ENCODE measurements at places on chromosomes 1 and 21.

GRCh38 chr1:10020086-10020485 is 12.7 kb upstream of the UBE4B start:
- DNase-seq: no peak

GRCh38 chr1:162914601-162915000 is 53.6 kb upstream of the CCDC190 start:
- DNase-seq: no peak

GRCh38 chr1:173410794-173411236 is 66.3 kb upstream of the PRDX6 start:
- DNase-seq: no peak

DNA sequence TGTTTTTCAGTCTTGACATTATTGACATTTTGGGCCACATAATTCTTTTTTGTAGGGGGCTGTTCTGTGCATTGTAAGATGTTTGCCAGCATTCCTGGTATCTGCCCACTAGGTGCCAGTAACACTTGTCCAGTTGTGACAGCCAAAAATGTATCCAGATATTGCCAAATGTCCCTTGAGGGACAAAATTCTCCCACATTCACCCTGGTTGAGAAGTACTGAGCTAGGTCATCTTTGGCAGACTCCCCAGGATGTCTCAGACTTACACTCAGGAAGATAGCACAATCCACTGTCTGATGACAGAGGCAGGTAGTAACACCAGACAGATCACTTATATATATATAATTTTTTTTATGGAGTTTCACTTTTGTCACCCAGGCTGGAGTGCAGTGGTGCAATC is 5.9 kb downstream of the CD48 start:
- no peak for DNase-seq

- DNase-seq: no peak
These were observed 3.5 kb upstream of the UTS2 start for GRCh38 chr1:7856345-7856744.

DNA sequence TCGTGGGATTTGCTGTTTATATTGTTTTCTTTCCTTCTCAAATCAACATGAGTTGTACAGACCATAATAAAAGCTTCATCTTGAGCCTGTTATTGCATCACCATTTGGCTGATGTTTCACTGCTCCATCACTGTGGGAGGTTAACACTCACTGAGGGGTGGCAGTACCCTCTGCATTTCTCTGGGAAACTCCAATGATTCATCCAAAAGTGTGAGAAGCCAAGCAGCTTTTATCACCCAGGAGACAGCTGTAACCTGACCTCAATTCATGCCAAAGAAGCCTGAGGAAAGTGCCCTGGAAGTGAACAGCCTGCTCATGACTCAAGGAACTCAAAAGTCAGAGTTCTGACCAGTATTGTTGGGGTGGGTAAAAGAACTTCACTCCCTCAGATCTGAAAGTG is 84.1 kb downstream of the GPR88 start:
- DNase-seq: peak; percentile 93

- no peak for DNase-seq
These were observed 20.3 kb upstream of the PRDM2 start for GRCh38 chr1:13679651-13680050.

DNA sequence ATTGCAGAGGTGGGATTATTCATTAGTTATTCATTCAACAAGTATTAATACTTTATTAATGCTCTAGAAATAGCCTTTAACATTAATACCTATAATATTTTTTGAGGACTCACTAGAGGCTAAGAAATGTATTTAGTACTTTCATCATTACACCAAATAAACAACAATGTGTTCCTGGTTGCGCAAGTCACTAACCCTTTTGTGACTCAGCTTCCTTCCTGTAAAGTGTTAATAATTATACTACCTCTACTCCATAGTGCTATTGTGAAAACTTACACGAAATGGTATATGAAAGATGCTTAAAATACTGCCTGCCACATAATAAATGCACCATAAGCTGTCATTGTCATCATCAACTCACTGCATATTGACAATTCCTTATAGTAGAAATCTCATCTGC is 431.0 kb downstream of the DPYD start:
- DNase-seq: peak; percentile 46

- peak; percentile 80 for DNase-seq
These were observed 186.9 kb upstream of the ADGRL4 start for GRCh38 chr1:79193211-79194079.

- no peak for DNase-seq
These were observed 5.8 kb downstream of the KIAA1614 start for GRCh38 chr1:180918519-180918918.

DNA sequence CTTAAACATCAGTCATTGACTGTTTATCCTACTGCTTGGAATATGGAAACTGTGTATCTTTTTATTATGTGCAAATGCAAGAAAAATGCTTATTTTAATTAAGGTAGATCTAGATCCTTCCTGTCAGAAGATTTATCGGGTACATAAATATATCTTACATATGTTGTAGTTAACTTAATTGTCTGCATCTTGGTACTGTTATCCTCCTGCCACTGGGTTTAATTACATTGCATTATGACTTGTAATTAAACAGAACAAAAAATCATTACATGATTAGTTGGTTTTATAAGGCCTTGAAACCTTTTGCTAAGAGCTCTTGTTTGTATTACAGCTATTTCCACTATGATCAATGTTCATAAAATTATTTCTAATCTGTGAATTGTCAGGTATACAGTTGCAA is 211.2 kb downstream of the PTGER3 start:
- DNase-seq: no peak

GRCh38 chr1:7526867-7527732 is 244.0 kb upstream of the VAMP3 start:
- no peak for DNase-seq

DNA sequence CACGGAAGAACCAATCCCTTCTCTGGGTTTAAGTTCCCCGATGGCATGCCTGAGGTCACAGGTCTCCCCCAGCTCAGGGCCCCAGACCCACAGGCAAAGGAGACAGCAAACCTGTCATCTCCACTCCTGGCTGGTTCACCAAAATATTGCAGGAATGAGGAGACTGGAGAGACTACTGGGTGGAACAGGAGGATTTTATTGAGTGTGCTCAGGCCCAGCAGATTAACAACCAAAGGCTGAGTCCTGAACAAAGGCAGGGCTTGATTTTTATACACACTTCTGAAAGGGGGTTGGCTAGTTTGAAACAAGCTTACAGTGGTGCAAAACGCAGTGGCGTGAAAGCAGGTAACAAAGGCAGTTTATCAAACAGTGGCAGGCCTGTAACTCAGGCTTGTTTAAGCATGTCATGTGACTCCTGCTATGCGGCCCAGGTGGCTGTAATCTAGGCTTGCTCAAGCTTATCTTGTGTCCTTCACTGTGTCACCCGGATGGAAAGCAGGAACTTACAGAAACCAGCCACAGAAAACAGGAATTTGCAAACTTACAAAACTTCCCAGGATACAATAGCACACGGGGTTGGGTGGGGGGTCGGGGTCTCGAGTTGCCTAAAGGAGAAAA is 27.4 kb upstream of the KCNJ15 start:
- no peak for DNase-seq

- DNase-seq: no peak
These were observed 18.1 kb upstream of the COL18A1 start for GRCh38 chr21:45386728-45387371.

GRCh38 chr1:221810406-221810805 is 68.5 kb upstream of the DUSP10 start:
- no peak for DNase-seq

DNA sequence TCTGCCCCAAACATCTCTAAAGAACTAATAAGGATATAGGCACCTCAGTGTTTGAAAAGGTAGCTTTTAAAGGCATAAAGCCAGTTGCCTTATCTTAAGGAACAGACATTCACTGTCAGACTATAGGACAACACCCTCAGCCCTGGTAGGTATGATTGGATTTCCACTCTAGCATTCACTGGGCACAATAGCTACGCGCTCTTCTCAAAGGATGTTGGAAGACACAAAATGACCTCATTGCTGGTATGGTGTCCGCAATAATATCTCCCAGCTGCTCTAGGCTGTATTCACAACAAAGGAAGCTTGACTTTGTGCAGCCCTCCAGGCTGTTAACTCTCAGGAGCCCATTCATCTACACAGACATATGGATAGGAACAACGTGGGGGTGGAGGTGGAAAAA is 119.4 kb upstream of the CXADR start:
- DNase-seq: no peak

- no peak for DNase-seq
These were observed 83.9 kb downstream of the DYRK1A start for GRCh38 chr21:37450445-37450941.

DNA sequence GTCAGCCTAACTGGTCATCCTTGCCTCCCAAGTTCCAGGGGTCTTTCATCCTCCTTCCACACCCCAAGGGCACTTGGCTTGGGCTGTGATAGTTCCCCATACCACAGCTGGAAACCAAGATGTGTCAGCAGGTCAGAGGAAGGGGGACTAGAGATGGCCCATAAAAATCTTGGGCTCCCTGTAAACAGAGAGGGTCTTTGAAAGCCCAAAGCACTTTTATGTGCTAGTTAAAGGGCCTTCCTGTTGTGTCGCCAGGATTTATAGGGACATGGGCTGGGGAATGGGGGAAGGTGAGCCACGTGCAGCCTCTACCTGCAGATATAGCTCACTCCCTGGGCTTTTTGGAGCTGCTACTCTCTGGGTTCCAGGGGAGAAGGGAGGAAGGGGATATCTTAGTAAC is 11.9 kb upstream of the UBL4B start:
- no peak for DNase-seq

- no peak for DNase-seq
These were observed 282.4 kb upstream of the SGIP1 start for GRCh38 chr1:66251546-66251945.

- DNase-seq: no peak
These were observed 60.0 kb upstream of the HMCN1 start for GRCh38 chr1:185674201-185674600.

DNA sequence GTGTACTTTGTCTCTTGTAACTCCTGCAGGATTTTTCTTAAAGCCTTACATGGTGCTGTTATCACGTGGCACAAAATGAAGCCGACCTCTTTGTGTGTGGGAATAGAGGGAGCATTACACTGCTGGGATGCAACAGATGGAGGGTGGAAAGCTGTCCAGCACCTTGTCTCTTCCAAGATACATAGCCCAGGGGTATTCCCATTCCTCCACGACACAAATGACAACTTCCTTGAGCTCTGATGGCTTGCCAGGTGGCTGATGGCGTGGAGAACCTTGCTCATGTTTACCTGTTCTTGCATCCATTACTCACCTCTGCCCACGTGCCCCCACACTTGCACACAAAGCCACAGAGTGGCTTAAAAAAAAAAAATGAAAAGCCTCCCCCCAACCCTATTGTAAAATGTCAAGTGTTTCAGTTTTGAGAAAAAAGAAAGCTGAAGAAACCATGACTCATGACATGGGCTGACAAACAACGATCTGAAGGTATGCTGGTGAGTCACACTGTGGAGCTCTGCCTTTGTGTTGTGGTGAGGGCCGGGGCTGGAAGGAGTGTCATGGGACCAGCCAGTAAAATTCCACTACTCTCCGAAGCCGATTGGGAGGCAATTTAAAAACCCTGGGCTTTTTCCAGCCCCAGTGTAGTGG is 32.0 kb upstream of the ATP5PO start:
- peak; percentile 91 for DNase-seq

DNA sequence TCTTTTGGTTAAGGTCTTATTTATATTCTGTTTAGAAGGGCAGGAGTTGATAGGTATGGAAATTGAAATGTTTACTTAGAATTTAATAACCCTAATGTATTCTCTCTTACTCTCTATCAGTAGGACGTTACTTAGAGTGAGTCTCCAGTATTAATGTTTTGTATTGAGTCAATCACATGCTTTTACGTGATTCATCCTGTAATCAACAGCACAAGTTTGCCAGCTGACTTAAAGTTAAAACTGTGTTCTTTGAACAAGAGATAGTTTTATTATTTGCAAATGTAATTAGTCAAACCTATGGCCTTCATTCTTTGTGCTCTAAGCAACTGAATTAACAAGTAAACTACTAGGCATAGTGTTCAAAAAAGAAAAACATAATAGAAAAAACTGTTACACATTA is 57.3 kb downstream of the PKN2 start:
- DNase-seq: no peak

- no peak for DNase-seq
These were observed 235.4 kb downstream of the CENPF start for GRCh38 chr1:214838351-214838750.

- DNase-seq: no peak
These were observed 5.0 kb upstream of the CDC14A start for GRCh38 chr1:100347009-100347966.

DNA sequence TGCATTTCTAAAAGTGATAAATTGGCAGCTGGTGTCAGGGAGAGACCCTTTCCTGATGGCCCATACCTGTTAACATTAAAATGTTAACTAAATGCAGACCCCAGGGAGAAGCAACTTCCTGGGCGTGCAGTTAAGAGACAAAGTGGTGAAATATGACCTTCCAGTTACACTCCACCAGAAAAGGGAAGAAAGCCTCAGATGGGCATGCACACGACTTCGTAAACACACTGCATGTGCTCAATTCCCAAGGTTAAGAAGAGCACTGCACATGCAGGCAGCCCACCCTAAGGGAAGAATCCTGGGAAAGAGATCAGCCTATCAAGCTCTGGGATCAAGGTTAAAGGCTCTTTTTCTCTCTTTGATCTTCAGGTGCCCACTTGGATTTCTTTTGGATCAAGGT is 9.7 kb upstream of the GBP6 start:
- no peak for DNase-seq

GRCh38 chr21:42406201-42406621 is 2.5 kb downstream of the UBASH3A start:
- DNase-seq: no peak

DNA sequence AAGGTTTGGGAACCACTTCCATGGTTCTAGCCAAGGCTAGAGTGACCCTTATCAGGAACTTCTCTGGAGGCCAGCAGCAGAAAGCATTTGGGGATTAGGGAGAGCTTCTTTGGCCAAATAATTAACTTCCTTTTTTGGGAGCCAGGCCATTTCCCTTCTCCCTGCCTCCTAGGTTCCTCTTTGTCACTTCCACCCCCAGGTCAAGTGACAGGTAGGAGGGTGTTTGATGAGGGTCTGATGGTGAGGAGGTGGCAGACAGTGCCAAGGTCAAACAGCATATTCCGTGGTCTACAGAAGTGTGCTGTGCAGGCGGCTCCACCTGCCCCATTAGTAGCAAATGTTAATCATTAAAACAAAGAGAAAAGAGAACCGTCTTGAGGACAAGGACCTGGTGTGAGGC is 1.9 kb upstream of the KCNA10 start:
- no peak for DNase-seq

GRCh38 chr1:56255516-56256152 is 323.7 kb downstream of the PLPP3 start:
- no peak for DNase-seq

GRCh38 chr1:89632657-89633247 is at the start of gene LRRC8C:
TSS of gene LRRC8C (plus strand) at chr1:89633120. CDS start at chr1:89686474, 53,354 bp downstream.
- peak; percentile 55 for DNase-seq

- no peak for DNase-seq
These were observed 22.6 kb upstream of the ASAP3 start for GRCh38 chr1:23506376-23507107.

DNA sequence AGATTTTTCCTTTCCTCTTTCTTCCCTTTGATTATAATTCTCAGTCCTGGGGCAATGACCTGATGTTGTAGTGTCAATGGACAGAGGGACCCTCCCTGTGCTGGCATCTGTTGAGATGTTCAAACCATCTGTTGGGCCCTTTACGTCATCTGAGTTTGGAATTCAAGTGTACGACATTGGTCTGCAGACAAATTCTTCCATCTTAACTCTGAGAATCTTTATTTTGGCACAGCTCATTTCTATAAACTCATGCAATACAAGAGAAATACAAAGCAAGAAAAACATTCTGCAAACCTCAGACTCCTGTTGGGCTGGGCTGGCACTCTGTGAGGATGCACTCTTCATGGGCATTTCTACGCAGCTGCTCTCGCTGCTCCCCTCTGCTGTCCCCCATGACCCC is 54.2 kb downstream of the IFI44 start:
- no peak for DNase-seq

Data from pulmonary artery endothelial cell (primary cell).